ENCODE measurements at places on chromosomes 4 and X.

DNA sequence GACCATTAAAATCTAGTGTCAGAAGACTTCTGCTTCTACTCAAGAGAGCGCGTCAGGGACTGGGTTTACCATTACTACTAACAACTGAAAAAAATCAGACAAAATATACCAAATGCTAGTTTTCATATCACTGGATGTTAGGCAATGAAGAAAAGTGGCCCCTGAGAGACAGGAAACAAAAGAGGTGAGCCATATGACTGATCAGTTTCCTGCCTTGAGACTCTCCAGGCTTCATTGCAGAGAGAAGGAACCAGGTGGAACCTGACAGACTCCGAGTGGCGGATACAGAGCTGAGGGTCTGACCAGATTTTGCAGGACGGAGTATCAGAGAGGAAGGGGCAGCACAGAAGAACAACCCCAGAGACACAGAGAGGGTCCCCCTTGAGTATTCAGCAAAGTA lies 86.3 kb downstream of the C4orf51 start:
- no peak for DNase-seq

DNA sequence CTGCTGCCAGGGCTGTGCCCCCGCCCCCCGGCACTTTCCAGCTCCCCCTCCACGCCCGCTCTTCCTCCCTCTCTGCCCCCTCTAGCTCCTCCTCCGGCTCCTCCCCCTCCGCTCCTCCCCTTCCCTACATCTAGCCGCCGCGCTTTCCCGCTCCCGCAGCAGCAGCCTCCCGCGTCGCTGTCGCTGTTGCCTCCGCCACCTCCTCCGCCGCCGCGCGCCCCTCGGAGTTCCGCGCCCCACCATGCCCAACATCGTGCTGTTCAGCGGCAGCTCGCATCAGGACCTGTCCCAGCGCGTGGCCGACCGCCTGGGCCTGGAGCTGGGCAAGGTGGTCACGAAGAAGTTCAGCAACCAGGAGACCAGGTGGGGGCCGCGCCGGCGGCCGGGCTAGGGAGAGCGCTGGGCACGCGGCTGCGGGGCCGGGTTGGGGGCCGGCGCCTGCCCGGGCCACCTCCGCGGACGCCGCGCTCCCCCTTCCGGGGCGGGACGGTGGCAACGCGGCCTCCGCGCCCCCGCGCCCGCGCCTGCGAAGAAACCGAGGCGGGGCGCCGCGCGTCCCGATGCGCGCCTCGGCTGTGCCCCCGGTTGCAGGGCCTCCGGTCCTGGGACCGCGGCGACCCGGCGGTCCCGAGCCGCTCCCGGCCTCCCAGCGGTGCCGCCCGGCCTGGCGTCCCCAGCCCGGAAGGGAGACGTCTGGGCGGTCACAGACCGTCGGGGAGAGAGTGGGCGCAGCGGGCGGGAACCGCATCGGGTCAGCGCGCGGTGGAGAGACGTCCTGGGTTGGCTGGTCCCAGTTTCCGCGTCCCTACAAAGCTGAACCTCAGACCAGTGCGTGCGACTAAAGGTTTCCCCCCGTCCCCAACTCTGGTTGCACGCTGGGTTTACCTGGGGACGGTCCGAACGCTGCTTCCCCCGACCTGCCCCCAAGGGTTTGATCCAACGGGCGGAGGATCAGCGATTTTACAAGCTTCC lies at the start of gene PRPS2:
PRPS2 (plus strand) TSS at position 156 of the 972 bp plus-strand sequence; CDS start at position 242, 86 bp downstream.
- peak; percentile 54 for DNase-seq

GRCh38 chr4:38950159-38950558 lies 82.0 kb downstream of the TMEM156 start:
- DNase-seq: peak; percentile 51

- DNase-seq: no peak
Observed at GRCh38 chr4:161894493-161895167, 269.2 kb downstream of the FSTL5 start.

DNA sequence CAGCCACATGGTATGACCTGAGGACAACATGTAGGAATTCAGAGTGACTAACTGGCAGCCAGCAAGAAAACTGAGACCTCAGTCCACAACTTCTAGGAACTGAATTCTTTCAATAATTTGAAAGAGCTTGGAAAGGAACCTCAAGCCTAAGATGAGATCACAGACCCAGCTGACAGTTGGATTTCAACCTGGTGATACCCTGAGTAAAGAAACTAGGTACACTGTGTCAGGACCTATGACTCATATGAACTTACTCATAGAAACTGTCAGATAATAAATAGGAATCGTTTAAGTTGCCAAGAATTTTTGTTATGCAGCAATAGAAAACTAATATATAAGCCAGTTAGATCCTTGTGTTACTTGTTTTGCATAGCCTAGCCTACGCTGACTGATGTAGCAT lies 102.4 kb upstream of the DCAF12L1 start:
- peak; percentile 0 for DNase-seq

GRCh38 chr4:3374667-3375066 lies 67.1 kb upstream of the HGFAC start:
- no peak for DNase-seq

DNA sequence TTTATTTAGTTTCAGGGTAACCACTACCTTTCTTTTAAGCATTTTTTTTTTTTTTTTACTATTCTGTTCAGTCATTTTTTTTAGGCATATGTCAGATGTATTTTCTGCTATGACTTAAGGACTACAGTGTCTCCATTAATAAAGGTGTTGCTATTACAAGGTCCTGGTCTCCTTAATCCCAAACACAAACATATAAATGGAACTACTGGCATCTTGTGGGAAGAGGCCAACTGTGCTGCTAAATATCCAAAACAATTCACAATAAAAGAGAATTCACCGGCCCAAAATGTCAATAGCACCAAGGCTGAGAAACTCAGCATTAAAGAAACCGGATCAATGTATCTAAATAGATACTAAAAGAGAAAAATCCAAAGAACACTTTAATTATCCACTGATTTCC lies 26.4 kb downstream of the LCORL start:
- no peak for DNase-seq

DNA sequence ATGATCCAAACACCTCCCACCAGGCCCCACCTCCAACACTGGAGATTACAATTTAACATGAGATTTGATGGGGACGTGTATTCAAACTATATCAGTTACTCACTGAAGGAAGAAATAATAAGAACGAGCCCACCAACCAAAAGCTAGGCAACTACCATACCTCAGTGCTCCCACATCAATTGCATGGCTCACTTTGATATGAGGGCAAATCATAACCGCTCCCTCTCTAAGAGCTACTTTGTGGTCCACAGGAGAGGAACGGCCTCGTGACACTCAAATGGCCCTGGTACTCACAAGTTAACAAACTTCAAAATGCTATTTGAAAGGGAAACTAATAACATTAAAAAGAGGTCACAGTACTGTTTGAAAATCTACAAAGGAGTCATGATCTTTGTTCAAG lies 170.7 kb upstream of the SLC7A11 start:
- DNase-seq: no peak

DNA sequence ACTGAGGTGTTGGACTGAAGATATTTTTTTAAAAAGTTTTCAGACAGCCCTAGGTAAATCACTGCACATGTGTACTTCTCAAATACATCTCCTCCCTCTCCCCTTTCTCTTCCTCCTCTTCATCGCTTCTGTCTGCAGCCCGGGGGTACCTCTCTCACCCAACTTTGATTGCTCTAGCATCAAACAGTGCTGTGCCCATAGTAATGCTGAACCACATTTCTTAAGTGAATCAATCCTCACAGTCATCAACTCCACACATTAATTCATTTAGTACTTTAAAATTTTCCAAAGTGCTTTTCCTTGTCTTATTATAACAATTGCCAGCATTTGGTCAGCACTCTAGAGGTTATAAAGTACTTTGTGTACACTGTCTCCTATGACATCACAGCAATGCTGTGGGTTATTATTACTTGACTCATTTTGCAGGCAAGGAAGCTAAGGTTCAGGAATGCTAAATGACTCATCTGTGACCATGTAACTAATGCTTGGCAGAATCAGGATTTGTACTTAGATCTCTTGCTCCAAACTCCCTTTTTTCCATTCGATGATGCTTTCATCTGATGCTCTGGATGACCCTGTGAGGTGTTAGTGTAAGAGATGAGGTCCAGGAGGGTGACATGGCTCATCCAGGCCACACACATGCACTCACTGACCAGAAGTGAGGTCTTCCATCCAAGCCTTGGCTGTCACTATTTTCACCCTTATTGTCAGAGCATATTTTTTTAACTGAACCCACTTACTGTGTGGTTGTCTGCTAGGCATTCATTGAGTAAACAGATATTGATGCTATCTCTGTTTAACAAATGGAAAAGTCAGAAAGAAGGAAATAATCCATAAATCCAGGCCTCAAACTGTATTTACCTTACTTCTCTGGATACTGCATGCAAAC lies 58.8 kb downstream of the RHOH start:
- peak; percentile 96 for DNase-seq

DNA sequence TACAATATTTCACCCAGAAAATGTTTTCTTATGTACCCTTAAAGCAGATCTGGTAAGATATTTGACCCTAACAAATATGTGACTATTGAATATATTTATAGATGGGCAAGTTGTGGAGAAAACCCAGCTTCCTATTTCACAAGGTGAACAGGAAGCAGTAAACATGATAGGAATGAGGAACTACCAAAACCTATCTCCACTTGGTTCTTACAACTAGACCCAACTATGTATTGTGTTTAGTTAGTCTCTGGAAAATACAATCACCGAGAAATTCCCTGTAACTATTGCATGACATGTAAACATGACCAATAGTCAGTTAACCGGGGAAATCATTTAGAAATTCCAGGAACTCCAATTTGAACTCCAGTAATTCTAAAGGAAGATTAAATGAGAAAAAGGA lies 8.4 kb upstream of the RXFP1 start:
- no peak for DNase-seq

- DNase-seq: peak; percentile 23
Observed at GRCh38 chr4:149344436-149344835, 471.2 kb downstream of the IQCM start.
